Left lung (tissue), 14 donors: ENCODE measurements at places on chromosomes 7 and 10. TPM values are rescaled to one million over a fixed set of nuclear protein-coding genes. Genes with fewer than 3 reads are reported as not detected.

UTF1 gene
- not detected for total RNA-seq

ANKRD30A gene
- total RNA-seq, result not detected

C7orf33 gene
- not detected for total RNA-seq

PFKP gene
- total RNA-seq, result 70.0 TPM

FOXI2 gene
- not detected for total RNA-seq

IL2RA gene
- total RNA-seq, result 4.1 TPM

- H3K36me3 ChIP-seq, result no peaks in the 10 kb centered on the region
- H3K27me3 ChIP-seq, result no peaks in the 10 kb centered on the region
- H3K27ac ChIP-seq, result no peak overlapping the region
- no peak for DNase-seq
Observed at GRCh38 chr7:114548081-114548980, 133.7 kb downstream of the FOXP2 start.

GRCh38 chr7:50954716-50955115, 172.0 kb upstream of the GRB10 start:
- no peaks in the 10 kb centered on the region for H3K36me3 ChIP-seq
- no peak for DNase-seq
- no peak overlapping the region for H3K4me3 ChIP-seq
- no peaks in the 10 kb centered on the region for H3K27me3 ChIP-seq

GRCh38 chr7:144720149-144720548, 115.7 kb downstream of the TPK1 start:
- no peaks in the 10 kb centered on the region for H3K4me1 ChIP-seq
- no peak overlapping the region for H3K4me3 ChIP-seq
- no peak overlapping the region for H3K27ac ChIP-seq
- no peaks in the 10 kb centered on the region for H3K36me3 ChIP-seq
- no peak for DNase-seq

DNA sequence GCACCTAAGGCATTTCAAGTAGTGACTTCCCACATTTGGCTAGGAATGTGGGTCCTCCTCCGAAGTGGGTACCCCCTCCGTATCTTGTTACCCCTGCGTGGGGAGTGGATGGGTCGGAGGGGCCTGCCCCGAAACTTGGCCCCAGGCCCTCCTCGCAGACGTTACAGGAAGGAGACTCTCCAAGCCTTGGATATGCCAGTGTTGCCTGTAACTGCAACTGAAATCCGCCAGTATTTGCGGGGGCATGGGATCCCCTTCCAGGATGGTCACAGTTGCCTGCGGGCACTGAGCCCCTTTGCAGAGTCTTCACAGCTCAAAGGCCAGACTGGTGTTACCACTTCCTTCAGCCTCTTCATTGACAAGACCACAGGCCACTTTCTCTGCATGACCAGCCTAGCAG, 823 bp downstream of the TWNK start:
- H3K27me3 ChIP-seq, result no peaks in the 10 kb centered on the region
- no peak for DNase-seq
- H3K27ac ChIP-seq, result no peak overlapping the region
- peaks cover 49% of the 10 kb centered on the region for H3K36me3 ChIP-seq
- peaks cover 14% of the 10 kb centered on the region for H3K4me1 ChIP-seq

- no peak for DNase-seq
- peaks cover 77% of the 10 kb centered on the region for H3K27me3 ChIP-seq
- no peaks in the 10 kb centered on the region for H3K36me3 ChIP-seq
- no peak overlapping the region for H3K27ac ChIP-seq
Observed at GRCh38 chr10:117553142-117553814, 10.7 kb downstream of the EMX2 start.

DNA sequence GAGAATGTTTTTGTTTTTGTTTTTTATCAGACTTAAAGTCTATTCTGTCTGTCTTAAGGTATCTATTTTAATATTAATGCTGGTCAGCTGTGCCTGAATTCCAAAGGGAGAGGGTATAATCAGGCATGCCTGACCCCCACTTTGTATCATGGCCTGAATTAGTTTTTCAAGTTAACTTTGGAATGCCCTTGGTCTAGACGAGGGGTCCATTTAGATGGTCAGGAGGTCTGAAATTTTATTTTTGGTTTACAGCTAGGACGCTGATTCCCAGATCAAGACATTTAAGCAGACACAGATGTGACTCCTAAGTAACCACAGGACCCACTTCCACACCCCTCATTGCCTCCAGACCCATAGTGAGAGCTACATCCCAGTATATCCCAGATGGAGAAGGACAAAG, 189.5 kb downstream of the ARHGAP12 start:
- H3K36me3 ChIP-seq, result no peaks in the 10 kb centered on the region
- no peak for DNase-seq
- no peaks in the 10 kb centered on the region for H3K4me1 ChIP-seq
- no peaks in the 10 kb centered on the region for H3K27me3 ChIP-seq
- no peak overlapping the region for H3K27ac ChIP-seq
- H3K4me3 ChIP-seq, result no peak overlapping the region

DNA sequence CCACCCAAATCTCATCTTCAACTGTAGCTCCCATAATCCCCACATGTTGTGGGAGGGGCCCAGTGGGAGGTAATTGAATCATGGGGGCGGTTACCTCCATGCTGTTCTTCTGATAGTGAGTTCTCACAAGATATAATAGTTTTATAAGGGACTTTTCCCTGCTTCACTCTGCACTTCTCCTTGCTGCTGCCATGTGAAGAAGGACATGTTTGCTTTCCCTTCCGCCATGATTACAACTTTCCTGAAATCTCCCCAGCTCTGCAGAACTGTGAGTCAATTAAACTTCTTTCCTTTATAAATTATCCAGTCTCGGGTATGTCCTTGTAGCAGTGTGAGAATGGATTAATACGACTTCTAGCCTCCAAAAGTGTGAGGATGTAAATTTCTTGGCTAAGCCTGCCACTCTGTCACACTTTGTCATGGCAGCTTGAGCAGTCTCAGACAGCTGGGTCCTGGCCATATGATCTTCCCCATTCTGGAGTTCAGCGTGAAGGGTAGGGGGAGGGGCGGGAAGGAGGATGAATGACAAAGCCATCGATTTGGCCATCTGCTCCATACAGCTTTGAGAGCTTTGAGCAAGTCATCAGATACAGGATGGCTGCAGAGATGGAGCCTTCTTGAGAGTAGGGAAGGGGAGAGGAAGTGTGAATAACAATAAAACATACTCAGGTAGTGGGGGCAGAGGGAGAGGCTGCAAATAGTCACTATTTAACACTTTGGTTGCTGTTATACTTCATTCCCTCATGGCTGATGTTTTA, 19.1 kb upstream of the INPP5F start:
- no peak overlapping the region for H3K4me3 ChIP-seq
- H3K36me3 ChIP-seq, result no peaks in the 10 kb centered on the region
- H3K4me1 ChIP-seq, result no peaks in the 10 kb centered on the region
- H3K27ac ChIP-seq, result no peak overlapping the region

DNA sequence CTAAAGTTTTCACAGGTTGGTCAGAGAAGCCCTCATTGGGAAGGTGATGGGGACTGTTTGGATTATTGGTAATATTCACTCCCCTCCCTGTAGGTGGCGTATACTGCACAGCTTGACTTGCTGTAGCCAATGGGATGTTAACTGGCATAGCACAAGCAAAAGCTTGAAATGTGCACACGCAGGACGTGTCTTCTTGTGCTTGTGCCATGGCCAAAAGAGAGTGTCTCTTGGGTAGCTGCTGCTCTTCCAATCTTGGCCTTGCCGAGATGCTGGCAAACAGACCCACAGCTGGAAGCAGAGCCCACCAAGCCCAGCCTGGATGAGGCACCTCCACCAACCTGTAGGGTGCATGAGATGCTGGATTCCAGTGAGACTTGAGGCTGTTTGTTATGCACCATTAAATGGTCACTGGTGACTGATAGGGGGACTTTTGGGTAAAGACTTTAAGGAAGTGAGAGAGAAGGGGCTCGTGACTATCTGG, 266.0 kb downstream of the GRID1 start:
- H3K36me3 ChIP-seq, result no peaks in the 10 kb centered on the region
- H3K27ac ChIP-seq, result no peak overlapping the region
